Esophagus squamous epithelium (tissue), 5 donors: ENCODE measurements at places on chromosomes 3 and 15.

DNA sequence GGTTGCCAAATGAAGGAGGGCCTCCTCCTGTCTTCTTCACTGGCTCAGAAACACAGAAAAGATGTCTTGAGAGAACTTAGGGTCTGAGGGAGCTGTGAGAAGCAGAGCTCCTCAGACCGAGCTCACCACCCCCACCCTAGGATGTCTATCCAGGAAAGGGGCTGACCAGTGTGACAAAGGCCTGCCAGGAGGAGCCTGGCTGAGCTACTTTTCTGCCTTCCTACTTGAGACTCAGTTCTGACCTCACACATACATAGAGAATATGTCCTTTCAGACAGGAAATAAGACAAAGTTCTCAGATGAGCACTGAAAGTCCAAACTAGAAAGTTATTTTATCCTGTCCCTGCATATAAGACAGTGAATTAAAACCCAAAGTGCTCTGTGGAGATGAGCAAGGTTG, 54.5 kb downstream of the KIF9 start:
- no peak for DNase-seq

- no peak for DNase-seq
Observed at GRCh38 chr3:72442759-72443158, 405.5 kb downstream of the SHQ1 start.

- no peak for DNase-seq
Observed at GRCh38 chr3:50130436-50130835, 24.7 kb upstream of the SEMA3F start.

DNA sequence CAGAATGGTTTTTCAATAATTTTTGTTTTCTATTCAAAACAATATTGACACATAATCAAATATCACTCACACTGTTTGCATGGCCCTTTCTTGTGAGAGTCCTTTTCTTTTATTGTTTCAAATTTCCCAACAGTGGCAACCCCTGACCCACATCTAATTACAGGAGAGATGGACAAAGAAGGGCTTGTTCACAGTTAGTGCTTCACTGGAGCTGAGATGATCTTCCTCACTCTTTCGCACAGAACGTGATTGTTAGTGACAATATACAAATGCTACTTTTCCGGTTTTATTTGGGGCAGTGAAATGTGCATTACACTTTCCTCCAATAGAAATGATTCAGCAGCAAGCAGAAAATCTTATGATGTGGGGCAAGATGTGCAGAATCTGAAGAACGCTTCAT, 38.6 kb upstream of the TTC14 start:
- no peak for DNase-seq

DNA sequence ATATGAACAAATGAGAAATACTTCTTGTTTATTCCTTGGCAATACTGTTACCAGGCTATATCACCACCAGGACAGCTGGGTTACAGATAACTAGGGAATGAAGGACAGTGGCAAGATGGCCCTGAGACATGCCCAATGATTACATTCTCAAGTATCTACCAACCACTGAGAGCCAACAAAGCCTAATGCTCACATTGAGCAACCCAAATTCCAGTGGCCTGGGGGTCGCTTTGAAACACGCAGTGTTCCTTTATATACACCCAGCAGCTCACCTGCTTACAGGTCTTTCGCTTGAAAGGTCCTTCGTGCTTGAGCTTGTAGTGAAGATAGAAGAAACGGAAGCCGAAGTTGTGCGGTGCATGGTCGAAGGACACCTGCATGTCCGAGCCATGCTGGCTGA, 45.1 kb downstream of the SPATA12 start:
- no peak for DNase-seq

- no peak for DNase-seq
Observed at GRCh38 chr3:162263596-162263995, 767.0 kb downstream of the OTOL1 start.

DNA sequence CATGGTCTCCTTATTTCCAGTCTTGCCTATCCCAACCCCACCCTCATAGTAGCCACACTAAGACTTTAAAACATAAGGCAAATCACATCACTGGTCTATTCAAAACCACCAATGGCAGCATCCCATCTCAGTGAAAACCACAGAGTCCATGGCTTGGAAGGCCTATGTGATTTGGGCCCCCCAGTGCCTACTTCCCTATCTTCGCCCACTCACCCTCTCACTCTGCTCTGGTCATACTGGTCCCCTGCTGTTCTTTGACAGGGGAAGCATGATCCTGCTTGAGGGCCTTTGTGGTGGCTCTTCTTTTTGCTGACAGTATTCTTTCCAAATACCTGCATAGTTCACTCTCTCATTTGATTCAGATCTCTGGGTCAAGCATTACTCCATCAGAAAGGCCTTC, 3.3 kb downstream of the GTF2A2 start:
- DNase-seq: no peak

DNA sequence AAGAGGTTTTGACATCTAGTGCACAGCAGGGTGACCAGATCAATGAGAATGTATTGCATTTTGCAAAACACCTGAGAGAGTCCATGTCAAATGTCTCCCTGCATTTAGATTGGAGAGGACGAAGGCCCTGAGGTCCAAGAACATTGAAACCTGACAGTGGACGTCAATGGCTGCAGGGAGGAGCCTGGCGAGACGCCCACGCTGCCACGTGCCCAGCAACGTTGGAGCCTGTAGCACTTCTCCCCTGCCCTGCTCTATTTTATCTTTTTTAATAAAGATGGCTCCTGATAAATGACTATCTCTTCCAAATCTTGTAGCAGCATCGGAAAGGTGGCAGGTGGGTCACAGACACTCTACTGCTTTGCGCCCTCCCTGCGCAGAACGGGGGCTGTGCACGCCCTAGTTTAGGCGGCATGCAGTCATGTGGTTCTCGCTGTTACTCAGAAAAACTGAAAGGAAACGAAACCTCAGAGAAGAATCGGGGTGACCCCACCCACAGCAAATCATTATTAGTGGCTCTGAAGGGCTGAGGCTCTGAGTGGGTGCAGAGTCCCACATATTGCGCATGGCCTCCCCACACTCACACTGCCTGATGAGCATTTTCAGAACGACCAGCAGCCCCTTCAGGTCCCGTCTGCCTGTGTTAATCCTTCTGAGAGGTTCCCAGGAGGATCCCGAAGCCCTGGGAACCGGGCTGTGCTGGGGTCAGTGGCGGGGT, 62.5 kb upstream of the TAMM41 start:
- no peak for DNase-seq

- DNase-seq: no peak
Observed at GRCh38 chr3:20668411-20668810, 482.4 kb upstream of the SGO1 start.

DNA sequence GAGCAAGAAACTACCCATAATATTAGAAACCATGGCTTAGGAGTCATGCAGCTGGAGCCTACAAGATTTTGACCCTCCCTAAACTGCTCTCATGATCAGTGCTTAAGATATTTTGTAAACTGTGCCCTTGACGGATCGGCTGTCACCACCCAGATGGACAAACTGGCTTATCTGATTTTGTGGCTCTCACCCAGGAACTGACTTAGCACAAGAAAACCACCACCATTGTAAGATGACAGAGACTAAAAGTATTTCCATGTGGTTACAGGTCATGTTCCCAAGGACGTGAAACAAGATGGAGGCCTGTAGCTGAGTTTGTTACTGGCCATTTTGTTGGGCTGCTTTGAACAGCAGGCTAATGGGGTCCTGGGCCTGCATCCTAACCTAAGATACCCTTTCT, 940.9 kb downstream of the OTOL1 start:
- DNase-seq: no peak

- DNase-seq: no peak
Observed at GRCh38 chr3:172678068-172678467, 32.8 kb downstream of the NCEH1 start.

- DNase-seq: no peak
Observed at GRCh38 chr3:24639481-24640329, 145.1 kb upstream of the THRB start.

GRCh38 chr3:87901141-87901540, 157.7 kb downstream of the CGGBP1 start:
- no peak for DNase-seq

DNA sequence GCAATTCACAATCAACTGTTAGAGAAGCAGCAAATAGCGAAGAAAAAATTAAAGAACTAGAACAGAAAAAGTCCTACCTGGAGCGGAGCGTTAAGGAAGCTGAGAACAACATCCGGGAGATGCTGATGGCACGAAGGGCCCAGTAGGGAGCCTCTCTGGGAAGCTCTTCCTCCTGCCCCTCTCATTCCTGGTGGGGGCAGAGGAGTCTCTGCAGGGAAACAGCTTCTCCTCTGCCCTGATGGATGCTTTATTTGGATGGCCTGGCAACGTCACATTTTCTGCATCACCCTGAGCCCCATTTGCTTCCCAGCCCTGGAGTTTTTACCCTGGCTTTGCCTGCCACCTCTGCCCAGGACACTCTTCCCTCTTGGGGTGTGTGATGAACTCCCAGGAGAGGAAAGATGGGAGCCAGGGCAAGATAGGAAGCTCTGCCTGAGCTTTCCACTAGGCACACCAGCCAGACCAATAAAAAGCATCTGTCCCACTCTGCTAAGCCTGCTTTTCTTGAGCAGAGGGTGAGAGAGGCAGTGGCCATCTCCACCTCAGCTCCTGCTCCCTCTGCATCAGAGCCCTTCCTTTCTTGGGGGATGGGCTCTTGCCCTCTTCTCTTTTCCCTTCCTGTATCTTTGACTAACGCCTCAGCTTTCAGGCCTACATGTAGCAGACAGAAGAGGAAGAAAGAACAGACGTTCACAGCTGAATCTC, 39.4 kb downstream of the PPARG start:
- DNase-seq: no peak

DNA sequence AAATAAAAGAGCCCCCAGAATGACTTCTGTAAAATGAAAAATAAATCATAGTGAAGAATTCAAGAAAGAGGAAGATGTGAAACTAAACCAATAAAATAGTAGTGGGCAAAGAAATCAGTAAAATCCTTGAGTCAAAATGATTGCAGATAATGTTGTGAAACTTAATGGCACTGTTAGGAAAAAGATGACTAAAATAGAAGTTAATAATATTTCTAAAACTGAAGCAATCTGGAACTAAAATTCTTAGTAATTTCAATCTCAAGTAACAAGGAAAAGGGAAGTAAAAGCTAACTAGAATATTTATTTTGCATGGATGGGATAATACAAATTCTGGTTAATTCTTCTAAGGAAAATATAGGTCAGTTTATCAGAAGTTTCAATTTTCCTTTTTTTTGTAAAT, 84.6 kb downstream of the TMCO5A start:
- no peak for DNase-seq

DNA sequence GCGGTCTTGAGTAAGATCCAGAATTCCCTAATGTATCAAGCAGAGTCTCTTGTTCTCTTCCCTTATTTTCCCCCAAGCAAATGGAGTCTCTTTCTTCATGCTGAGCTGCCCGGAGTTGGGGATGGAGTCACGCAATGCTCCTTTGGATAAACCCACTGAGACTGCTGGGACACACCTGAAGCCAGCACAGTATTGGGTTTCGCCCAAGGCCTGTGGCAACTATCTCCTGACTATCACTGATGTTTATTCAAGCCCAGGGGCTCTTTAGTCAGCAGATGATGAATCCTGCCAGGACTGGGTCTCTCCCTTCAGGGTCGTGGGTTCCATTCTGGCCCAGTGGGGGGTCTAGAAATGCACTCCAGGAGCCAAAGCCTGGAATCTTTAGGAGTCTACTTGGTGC, 11.3 kb downstream of the USF3 start:
- DNase-seq: no peak

DNA sequence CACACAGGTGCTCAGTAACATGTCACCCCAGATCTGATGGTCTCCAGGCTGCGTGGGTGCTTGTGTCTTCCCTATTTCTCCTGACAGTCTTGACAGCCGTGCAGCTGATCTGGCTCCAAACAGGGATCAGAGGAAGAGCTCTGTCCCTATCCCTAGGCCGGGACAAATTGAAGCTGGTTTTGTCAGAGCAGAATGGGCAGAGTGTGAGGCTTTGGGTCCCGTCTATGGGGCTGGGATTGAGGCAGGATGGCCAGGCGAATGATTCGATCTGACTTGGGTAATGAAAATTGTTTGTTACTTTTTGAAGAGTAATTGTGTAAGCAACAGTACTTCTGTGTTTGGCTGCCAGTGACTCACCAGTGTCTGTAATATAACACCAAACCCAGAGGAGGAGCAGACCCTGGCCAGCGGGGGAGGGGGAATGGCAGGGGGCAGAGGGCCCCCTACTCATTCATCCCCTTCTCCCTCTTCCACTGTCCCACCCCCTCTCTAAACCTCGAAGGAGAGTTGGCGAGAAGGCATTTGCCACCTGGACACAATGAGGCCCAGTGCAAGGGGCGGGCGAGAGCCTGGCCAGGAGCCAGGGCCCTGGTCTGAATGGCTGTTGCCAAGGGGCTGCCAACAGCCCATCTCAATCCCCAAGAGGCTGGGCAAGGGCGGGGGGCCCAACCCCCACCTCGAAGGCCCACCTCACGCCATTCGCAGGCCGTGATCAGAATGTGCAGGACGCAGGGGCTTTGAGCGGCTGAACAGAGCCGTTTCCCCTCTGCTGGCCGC, 4.9 kb upstream of the MAGEF1 start:
- DNase-seq: no peak

DNA sequence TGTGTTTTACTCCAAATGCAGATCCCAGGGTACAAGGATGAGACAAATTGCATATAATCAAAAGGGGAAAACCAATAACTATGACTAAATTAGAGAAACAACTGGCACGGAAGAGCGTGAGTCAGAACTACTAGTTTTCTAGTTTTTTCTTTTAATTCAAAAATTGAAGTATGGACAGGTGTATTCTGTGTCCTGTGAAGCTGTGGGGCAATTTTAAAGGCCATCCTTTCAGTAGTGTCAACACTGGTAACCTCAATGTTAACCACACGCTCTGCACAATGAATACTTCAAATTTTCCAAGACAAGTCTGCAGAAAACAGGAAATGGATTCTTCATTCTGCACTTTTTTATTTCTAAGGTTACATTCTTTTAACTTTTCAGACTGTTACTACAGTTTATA, 32.5 kb upstream of the GOLGA8A start:
- no peak for DNase-seq

- no peak for DNase-seq
Observed at GRCh38 chr15:57061281-57061680, 142.8 kb downstream of the TCF12 start.

DNA sequence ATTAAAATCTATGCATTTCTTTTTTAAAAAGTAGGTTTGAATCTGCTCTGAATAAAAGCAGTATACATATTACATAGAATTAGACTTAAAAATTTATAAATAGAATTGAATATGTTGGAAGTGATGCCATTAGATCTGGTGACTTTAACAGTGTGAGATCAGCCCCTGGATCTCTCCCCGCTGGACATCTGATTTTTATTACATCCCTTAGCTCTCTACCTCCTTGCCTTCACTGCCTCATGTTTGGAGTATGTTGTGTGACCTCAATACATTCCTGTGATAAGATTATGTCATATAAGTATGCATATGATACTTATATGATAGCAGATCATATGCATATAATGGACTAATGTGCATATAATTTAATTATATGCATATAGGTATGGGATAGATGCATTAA, 643.4 kb upstream of the NR2F2 start:
- no peak for DNase-seq
